Inflammatory macrophage treated with lipopolysaccharide for 4 hours (primary cell): ENCODE measurements at places on chromosomes 7 and 10.

- DNase-seq, result no peak
Observed at GRCh38 chr10:821322-821721, 110.2 kb downstream of the LARP4B start.

DNA sequence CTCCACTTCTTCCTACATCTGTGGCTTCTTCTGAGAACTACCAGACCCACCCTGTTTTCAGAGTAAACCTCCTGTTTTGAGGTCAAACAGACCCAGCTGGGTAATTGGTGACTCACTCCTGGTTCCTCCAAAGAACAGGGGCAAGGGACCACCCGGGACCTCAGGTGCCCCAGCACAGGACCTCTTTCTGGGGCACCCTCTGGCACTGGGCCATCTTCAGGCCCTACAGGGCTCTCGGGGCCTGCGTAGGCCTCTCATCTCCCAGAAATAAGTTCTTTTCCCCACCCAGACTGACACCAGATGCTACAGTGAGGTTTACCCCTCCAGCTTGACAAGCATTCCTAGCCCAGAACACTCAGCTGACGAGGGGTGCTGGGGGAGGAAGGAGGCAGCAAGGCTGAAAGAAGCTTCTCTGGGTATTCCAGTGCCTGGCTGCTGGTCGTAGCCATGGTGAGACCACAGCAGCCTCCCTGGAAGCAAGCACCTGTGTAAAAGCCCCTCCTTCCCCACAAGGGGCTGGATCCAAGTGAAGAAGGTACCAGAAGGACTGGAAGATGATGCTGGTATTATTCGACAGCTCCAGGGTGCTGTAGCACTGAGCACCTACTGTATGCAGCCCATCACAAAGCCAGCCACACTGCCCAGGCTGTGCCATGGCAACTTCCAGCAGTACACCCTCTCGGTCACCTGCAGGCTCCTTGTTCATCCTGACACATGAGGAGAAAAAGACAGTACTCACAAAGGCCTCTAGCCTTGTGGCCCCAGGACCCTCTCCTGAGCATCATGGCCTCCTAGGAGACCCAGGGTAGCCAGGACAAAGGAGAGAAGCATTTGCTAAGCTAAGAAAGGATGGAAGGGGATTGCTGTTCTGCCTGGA lies 47.4 kb downstream of the ALOX5 start:
- DNase-seq, result no peak

DNA sequence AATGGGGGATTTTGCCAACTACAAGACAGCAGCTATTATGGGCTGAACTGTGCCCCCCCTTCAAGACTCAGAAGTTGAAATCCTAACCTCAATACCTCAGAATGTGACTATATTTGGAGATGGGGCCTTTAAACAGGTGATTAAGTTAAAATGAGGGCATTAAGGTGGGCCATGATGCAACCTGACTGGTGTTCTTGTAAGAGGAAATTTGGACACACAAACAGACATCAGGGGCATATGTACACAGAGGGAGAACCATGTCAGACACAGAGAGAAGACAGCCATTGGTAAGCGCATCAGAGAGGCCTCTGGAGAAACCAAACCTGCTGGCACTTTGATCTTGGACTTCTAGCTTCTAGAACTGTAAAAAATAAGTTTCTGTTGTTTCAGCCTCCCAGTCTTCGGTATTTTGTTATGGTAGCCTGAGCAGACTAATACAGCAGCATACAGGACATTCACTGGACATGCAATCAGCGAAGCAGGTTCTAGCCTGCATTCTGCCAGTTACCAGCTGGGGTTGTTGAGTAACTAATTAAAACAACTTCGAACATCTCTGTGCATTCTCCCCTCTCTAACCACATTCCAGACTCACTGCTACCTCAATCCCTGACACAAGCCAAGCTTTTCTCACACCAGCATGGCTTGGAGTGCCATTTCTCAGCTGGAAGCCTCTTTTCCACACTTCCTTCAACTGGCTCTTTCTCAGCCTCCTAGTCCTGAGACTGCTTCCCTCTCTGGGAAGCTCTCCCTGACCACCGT lies 141.4 kb downstream of the DOCK4 start:
- DNase-seq, result no peak

- DNase-seq, result no peak
Observed at GRCh38 chr10:131219584-131219886, 92.0 kb downstream of the TCERG1L start.

- DNase-seq, result peak; percentile 17
Observed at GRCh38 chr7:92798517-92799249, 37.7 kb downstream of the CDK6 start.

GRCh38 chr10:45253183-45253914 lies 62.1 kb downstream of the OR13A1 start:
- peak; percentile 78 for DNase-seq

- peak; percentile 95 for DNase-seq
Observed at GRCh38 chr7:601595-602340, 82.1 kb upstream of the PDGFA start.

- DNase-seq, result no peak
Observed at GRCh38 chr10:16745061-16745460, 72.2 kb downstream of the RSU1 start.

DNA sequence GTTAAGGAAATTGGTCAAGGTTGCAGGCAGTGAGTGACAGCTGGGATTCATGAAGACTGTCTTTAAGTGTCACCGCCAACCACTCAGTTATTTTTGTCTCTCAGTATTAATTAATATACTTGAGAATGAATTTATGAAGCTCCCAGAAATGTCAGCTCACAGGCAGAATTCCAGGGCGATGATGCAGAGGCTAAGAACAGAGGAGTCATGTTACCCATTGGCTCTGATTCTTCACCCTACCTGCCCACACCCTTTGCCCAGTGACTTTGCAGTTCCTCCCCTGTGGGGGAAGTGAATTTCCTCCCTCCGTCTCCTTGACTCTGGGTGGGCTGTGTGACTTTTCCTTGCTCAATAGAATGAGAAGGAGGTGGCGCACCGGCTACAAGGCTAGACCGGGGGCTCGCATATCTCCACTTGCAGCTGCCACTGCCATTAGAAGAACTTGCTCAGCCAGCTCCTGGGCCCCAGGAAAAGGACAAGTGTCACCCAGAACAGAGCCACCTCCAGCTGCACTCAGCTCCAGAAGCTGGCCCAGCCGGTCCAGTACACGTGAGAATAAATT lies 157.1 kb upstream of the PRKCQ start:
- DNase-seq, result no peak

- no peak for DNase-seq
Observed at GRCh38 chr7:2984091-2984490, 59.6 kb downstream of the CARD11 start.

GRCh38 chr10:120156614-120157274 lies 264.2 kb downstream of the SEC23IP start:
- no peak for DNase-seq

DNA sequence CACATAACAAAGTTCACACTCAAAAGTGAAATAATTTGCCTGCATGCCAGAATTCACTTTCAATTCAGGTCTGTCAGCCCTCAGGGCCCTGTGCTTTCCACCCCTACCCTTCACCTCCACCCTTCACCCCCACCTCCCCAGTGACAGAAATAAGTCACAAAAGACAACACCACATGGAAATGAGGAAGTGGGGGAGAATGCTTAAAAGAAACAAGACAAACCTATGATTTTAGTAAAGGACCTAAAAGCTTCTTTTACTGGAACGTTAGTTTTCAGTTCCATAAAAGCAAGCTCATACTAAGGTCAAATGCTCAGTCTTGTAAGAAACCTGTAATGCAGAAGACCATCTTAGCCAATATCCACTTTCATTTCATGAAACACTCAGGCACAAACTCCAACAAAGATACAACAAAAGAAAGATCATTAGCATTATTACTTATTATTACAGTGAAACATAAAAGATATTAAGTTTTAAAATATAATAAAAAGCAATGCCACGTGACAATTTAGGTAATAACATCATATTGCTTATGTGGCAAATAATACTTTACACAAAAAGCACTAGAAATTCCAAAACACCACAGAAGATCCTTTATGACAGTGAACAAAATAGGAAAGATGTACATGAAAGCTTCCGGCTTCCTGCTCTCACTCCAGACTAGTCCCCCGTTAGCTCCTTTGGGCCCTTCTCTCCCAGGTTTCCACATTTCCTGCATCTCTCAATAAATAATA lies 112.1 kb downstream of the LMBR1 start:
- peak; percentile 5 for DNase-seq

GRCh38 chr7:139452958-139453672 lies 30.4 kb downstream of the KLRG2 start:
- no peak for DNase-seq

GRCh38 chr10:28294809-28295208 lies 8.1 kb downstream of the MPP7 start:
- no peak for DNase-seq

DNA sequence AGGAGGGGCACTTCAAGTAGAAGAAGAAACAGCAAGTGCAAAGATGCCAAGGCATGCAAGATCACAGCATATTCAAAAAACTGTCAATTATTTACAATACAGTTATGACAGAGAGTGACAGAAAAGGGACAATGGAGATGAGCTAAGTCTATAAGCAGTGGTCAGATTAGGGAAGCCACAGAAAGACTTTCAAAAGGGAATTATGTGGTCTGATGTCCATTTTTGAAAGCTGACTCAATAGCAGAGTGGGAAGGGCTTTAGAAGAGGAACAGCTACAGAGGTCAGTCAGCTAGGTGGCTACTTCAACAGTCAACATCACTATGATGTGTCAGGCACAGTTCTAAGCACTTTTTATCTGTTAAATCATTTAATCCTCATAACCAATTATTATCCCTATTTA lies 45.2 kb upstream of the SPOCK2 start:
- DNase-seq, result peak; percentile 92

GRCh38 chr10:113007343-113007771 lies 57.3 kb downstream of the TCF7L2 start:
- no peak for DNase-seq

GRCh38 chr10:124493214-124493882 lies 31.7 kb downstream of the LHPP start:
- DNase-seq, result peak; percentile 82

DNA sequence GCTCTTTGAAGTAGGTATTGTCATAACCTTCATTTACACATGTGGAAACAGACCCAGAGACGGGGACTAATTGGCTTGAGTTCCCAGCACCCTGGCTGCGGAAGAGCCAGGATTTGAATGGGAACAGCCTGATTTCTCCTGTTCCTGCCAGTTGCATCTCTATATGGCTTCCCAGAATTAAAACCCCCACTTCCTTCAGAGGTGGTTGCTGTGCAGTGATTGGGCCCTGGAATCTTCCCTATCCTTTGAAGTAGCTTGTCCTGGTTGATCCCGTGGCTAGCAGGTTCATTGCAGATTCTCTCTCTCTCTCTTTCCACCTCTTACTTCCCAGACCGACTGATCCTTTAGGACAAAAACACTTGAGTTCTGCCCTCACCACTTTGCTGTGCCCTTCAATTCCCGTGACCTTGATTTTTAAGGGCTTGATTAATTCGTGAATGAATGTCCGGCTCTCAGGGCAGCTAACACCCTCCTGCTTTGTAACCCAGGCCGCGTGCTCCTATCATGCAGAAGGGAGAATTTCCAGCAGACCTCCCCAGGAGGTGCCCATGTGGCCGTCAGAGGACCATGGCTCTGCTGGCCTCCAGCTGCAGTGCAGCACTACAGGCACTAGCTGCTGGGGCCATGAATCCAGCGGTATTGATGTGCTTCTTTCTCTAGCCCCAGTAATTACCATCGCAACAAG lies 120.6 kb upstream of the AGK start:
- DNase-seq, result no peak

DNA sequence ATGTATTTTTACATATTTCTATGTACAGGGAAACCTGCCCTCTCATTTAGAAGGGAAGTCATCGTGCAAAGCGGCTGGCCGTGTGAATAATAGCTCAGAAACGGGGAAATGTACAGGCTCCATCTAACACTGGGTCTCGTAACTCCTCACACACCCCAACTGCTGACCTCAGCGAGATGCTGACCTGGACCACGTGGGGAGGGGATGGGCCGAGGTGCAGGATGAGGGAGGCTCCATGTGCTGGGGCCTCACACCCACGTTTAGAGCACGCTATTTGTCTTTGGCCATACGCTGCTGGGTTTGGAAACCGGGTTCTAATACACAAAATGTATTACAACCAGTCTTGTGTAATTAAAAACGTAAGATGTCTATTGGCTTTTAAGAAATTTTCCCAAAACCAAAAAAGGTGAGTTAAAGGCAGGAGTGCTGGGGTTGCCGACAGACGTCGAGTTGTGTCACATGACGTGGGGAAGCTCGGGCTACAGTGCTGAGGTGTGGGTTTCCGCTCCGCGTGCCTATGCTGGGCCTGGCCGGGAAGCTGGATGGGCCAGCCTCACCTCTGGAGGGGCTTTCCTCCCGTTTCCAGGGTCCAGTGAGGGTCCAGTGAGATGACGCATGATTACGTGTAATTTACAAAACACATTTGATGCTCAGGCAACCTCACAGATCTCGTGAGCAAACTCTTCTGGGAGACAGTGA lies 215.6 kb downstream of the DNAJB6 start:
- no peak for DNase-seq

DNA sequence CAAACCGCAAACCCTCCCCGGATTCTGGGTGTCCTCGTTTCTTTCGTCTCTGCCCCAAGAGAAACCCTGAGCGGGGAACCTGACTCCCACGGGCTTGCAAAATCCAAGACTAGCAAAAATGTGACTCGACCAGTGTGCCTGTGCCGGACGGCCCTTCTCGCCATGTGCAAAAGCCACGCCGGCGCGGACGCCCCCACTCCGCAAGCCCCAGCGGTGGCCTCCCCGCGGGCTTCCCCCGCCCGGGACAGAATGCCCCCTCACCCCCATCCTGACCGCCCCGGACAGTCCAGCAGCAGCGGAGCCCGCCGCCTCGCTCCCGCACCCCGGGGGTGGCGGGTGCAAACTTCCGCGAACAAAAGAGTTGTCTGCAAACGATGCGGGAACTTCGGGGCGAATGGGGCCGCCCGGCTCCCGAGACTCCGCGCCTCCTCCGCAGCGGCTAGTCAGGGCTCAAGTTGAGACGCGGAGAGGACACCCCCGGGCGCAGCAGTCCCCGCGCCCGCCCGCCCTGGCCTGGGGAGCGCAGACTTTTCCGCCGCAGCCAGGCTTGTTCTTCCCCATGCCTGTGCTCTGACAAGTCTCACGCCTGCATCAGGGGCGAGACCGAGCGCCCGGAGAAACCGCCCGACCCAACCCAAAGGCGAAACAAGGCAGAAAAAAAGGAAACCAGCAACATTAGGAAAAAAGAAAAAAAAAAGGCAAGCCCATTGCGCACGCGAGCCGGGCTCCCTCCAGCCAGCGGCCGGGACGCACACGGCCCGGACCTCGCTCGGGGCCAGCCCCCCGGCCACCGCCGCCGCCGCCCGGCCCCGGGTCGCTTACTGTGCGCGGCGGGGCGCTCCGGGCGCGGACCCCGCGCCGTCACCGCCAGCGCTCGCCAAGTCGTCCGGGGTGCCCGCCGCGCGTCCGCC lies 732 bp downstream of the FAM53B start:
- DNase-seq, result peak; percentile 61

GRCh38 chr10:22900841-22901601 lies 26.8 kb upstream of the ARMC3 start:
- DNase-seq, result no peak
